ENCODE measurements at places on chromosomes 2 and 18.

GRCh38 chr2:127219171-127220070, 678 bp downstream of the CYP27C1 start:
- no peak for DNase-seq

DNA sequence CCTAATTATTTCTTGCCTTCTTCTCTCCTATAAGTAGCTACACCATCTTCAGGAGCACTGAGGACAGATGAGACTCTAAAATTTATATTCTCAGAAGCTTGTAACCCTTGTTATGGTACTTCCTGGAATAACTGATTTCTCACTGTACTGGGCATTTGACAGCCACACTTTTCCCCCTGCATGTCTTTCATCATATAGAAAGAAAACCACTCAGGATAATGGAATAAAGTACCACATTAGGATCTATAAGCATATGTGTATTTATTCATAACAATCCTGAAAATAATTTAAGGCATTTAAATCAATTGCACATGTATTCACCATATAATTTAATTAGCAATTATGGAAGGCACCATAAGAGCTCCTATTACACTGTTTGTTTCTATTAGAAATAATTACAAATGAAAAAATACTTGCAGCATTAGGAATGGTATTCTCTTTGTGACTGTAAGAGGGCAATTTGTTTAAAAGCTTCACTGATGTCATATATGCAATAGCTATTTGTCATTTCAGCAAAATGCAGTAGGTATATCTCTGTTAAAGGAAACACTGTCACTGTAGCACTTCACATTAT, 216.9 kb upstream of the FSHR start:
- DNase-seq: no peak

DNA sequence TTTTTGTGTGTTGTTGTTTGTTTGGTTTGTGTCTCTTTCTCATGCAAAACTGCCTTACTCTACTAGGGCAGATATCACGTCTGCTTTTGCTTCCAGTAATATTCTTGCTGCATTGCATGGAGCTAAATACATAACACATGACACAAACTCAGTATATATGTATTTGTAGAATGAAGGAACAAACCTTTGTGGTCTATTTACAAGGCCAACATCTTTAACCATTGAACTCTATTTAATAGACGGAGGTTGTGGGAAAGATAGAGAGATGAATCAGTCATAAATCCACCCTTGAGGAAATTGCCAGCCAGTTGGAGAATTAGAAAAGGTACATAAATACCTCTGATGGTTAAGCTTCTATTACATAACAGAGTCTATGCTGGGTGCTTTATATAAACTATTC, 26.0 kb upstream of the IL1RL1 start:
- DNase-seq: no peak

DNA sequence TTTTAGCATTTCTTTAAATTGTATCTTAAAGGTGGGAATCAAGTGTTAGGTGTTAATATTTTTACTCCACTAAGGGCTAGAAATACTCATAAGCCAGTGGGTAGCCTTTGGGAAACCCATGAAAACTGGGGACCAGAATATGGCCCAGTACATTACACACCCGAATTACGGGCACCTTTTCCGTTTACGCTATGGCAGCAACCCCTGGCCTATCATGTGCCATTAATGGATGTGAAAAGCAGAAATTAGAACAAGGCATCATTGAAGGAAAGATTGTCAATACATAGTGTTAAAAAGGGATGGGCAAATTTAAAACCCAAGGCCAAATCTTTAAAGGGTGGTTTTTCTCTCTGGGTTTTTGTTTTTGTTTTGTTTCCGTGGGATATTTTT, 781 bp downstream of the FARP2 start:
- DNase-seq: no peak

DNA sequence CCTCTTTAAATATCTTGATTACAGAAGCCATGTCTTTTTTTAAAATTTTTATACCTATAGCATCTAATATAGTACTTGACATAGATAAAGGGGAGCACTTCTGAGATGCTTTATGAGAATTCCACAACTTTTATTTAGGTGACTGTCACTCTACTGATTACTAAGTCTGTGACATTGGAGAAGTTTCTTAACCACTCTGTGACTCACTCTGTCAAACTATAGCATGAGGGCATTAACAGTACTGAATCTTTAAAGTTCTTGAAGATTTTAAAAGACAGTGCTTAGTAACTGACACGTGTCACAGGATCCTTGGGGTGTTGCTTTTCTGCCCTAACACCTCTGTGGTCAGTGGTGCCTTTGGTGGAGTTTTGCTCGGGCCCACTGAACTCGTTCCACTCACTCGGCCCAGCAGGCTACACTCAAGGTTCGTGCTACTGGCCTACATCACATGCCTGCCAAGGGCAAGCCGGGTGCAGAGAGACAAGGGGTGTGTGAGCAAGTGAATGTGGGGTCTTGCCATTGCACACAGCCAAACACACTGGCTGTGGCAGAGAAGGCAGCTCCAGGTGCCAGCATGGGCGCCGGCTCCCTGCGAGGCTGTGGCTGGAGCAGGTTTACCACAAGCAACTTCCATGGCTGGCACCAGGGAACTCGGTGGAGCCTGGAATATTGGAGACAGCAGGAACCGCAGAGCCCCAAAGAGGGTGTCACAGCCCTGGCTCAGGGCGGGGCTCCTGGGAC, 734.0 kb upstream of the CDH7 start:
- no peak for DNase-seq

DNA sequence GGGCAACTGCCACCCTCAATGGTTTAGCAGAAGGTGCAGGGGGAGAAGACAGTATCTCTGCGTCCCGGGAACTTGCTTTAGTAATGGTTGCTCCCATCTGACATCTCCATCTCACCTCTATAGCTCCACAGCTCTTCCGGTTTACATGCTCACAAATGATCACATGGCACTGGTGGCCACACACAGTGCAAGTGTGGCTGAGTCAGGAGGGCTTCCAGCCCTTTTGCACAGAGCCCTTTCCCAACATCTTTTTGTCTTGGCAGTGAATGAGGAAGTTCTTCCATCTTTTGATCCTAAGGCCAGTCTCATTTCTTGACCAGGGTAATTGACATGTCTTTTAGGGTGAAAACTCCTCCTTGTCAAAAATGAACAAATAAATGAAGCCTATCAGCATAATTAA, 347.7 kb downstream of the LPIN1 start:
- DNase-seq: no peak

DNA sequence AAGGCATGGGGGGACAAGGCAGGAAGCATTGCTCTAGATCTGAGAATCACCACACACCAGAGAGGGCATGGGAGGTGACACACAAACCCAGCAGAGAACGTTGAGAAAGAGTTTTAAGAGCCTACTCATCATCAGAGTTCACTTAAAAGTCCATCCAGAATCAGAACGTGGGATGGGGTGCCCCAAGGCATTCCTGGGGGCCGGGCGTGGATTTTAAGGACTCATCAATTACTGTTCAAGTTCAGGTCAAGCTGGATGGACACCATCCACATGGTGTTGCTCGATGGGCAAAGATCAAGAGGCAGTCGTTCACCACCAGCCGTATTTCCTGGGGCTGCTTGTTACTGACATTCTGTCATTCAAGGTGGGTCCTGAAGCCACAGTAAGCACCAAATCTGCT, 34.9 kb downstream of the BCL11A start:
- no peak for DNase-seq

DNA sequence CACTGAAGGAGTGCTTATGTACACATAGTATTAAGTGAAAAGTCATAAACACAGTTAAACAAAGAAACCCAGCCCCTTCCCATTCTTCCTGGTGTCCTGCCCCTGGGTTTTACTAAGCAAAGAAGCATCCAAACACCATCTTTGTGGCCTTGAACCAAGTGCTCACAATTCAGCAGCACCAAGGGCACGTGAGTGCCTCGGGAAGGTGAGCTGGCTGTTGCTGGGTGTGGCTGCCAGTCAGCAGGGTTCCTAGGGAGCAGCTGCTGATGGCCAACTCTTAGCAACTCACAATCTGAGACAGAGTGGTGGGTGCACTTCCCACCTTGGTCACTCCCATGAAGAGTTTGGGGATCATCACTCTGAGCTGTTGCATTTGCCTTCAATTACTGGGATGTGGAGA, 97.7 kb upstream of the PGAP1 start:
- DNase-seq: no peak

- DNase-seq: no peak
Measured at GRCh38 chr2:174059884-174060244, 94.7 kb upstream of the SP3 start.

DNA sequence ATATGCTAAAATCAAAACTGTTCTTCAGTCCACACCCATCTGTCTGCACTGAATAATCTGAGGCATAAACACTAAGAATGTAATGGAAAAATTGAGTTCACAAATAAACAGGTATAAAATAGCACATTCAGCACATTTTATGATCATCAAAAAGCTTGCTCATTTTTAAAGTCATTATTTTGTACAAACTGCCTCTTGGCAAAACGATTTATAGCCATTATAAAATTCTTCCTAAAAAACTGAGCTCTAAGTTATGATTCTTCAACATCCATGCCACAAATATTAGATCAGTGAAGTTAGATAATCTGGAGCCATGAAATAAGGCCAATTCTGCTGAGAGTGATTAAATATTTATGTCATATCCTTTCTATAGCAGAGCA, 233.5 kb downstream of the DYM start:
- DNase-seq: no peak

GRCh38 chr2:130912471-130912870, 75.8 kb downstream of the ARHGEF4 start:
- no peak for DNase-seq

DNA sequence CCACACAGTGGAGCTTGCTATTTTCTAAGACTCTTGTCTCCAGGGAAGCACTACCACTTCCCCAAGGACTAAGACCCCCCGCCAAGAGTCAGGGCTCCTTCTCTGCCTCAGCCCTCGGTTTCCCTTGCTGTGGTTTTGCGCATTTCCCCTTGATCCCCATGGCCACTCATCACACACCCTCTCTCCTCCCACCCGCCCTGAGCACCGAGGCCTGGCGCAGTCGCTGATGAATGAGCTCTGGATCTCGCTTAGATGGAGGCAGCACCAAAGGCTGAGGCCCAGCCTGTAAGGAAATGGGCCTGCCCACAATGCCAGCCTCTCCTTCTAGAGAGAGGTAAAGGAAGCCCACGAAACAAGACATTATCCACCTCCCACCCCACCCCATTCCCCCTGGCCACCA, 96.9 kb downstream of the TNS1 start:
- DNase-seq: no peak

- DNase-seq: no peak
Measured at GRCh38 chr2:100274076-100274475, 48.2 kb downstream of the LONRF2 start.

GRCh38 chr2:797556-797955, 120.3 kb upstream of the TMEM18 start:
- no peak for DNase-seq

DNA sequence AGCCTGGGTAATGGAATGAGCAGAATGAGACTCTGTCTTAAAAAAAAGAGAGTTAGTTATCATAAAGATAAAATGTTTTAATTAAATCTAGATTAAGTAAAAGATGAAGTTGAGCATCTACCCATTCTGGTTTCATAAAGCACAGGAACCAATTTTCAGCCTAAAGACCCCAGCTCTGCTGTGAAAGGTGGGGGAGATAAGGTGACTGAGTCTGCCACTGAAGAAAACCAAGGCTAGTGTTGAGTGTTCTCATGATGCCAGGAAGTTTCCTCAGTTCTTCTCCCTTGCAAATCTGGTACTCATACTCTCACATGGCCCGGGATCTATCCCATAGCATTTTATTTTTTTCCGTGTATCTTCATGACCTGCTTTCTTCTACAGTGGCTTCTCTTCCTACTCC, 10.4 kb upstream of the CXCR4 start:
- no peak for DNase-seq

GRCh38 chr2:232444409-232445148, 11.4 kb upstream of the ALPI start:
- DNase-seq: peak; percentile 30

DNA sequence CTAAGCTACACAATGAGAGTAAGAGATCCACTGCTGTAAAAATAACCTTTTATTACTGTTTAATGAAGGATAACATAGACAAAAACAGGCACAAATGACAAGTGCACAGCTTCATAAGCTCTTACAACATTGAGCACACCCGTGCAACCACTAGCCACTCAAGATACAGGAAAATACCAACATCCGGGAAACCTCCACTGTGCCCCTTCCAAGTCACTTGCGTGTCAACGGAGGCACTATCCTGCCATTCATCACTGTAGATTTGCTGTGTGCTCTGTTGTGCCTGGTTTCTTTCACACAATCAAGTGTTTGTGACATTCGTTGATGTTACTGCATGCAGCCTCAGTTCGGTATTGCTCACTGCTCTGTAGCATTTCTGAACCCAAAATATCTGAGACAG, 292.9 kb upstream of the MYT1L start:
- DNase-seq: no peak

DNA sequence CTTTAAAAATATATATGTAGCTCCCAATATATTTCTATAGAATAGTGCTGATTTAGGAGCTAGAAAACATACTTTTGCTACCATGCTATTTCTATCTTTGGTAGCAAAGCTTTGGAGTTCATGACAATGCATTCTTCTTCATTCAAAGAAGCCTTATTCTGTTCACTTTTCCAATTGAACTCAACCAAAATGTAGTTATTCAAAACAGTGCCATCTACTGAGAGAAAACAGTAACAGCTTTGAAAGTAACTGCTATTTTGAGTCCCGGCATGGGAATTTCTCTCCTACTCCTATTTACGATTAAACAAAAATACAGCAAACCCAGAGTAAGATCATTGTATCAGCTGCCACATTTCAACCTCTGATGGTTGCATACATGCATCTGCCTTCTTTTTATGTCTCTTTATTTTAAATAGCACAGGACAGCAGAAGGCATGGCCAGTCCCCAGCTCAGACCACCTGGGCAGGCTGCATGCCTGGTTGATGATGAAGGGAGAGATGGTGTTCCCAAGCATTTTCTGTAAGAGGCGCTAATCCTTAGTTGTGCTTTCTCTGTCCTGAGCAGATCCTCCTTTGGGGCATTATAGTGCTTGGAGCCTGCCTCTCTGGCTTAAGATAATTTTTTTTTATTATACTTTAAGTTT, 69.7 kb upstream of the SULT1C3 start:
- DNase-seq: no peak

DNA sequence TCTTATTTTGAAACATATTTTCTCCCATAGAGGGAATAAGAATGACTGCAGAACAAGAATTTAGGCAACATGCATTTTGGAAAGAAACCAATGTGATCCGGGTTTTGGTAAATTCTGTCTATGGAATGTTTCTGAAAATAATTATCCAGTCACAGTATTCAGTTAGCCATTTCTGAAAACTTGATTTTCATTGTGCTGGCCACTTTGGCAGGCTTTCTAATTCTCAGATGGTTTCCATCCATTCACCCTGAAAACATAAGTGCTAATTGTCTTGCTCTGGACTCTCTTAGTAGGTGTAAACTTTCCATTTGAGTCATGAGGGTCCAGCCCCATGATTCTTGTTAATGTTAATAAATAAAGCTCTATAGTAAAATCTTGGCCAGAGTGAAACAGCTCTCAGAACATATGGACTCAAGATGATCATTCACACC, 176.5 kb downstream of the RBM43 start:
- DNase-seq: no peak
